ENCODE measurements at places on chromosomes 3 and 15.

GRCh38 chr15:70775160-70775559, 11.8 kb upstream of the UACA start:
- DNase-seq = no peak

DNA sequence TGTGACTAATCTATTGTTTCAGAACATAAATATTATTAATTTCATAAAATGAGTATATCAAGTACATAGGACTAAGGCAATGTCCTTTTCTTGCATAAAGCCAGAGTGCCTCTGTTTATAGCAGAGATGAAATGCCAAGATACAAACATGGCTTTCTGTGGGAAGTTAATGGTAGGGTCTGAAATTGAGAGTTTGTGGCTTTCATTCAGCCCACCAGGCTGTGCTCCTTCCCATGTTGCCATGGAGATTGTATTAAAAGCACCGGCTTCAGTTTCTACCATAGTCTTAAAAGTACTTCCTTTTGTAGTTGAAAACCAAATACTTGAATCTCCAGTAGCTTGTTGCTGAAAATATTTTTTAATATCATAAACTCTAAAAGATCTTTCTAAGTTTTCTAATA, 114.0 kb downstream of the LRRC28 start:
- DNase-seq = peak; percentile 53

DNA sequence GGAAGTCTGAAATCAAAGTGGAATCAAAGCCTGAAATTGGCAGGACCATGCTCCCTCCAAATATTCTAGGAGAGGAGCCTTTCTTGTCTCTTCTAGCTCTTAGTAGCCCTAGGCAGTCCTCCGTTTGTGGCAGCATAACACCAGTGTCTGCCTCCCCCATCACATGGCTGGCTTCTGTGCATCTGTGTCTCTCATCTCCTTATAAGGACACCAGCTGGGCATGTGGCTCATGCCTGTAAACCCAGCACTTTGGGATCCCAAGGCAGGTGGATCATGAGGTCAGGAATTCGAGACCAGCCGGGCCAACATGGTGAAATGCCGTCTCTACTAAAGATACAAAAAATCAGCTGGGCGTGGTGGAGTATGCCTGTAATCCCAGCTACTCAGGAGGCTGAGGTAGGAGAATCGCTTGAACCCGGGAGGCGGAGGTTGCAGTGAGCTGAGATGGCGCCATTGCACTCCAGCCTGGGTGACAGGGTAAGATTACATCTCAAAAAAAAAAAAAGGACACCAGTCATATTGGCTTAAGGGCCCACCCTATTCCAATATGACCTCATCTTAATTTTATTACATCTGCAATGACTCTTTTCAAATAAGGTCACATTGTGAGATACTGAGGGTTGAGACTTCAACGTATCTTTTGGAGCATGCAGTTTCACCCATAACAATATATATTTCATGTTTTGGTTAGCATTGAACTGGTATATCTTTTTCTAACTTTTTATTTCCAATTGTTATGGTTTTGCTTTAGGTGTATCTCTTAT, 148.0 kb upstream of the TPM1 start:
- no peak for DNase-seq

GRCh38 chr3:133746712-133747066, 496 bp downstream of the TF start:
- DNase-seq = no peak

DNA sequence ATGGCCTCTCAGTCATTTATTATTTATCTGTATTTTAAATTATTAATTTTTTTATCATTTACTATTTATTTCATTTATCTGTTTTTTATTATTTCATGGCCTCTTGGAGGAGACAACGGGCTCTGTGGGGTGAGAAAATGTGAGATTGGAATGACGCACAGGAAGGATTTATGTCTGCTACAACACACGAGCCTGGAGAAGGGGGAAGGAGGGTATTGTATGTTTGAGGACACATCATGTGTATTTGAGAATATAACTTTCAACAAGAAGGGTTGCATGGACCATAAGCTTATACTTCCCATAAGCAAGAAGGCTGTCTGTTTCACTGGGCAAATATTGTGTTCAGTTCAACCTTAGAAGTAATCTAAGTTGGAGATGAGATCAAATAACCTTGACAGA, 31.7 kb downstream of the LSM3 start:
- no peak for DNase-seq

DNA sequence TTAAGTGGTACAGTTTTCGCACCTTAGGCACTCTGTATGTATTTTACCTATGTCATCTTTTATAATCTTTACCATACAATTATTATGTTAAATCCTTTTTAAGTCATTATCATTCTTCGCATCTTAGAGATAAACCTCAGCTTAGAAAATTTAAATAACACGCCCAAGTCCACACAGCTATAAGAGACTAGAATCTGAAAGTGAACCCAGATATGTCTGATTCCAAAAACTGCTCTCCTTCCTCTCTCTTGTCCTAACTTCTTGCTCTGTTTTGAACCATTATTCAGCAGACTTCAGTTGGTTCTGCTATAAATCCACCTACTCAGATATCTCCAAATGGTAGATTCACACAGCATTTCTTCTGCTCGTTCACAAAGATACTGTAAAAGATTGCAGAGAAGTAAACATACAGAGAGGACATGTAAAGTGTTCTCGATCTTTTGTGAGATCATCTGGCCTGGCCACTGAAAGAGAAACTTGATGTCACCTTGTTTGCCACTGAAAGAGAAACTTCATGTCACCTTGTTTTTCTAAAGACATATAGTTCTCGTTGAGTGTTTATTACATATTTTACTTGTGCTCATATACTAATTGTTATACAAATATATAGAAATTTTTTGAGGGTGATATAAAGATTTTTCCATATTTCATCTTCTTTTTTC, 533.2 kb downstream of the GRM7 start:
- DNase-seq = no peak

DNA sequence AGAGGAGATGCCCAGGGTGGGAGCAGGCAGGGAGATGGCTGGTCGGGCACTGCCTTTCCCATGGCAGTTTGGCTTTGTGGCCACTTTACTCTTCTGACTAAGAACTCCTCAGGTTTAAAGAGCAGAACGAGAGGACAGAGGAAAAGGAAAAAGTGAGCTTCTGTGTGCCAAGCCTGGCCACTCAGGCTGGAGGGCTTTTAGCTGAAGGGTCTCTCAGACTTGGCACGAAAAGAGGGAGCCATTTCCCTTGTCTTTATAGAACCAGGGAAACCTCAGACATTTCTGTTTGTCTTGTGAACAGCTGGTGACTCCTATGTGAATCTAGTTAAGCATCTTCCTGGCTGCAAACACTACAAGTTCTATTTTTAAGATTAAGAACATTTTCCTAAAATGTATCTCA, 23.3 kb upstream of the PSMD6 start:
- DNase-seq = no peak

- peak; percentile 86 for DNase-seq
Observed at GRCh38 chr3:157532529-157533297, 29.5 kb upstream of the VEPH1 start.

DNA sequence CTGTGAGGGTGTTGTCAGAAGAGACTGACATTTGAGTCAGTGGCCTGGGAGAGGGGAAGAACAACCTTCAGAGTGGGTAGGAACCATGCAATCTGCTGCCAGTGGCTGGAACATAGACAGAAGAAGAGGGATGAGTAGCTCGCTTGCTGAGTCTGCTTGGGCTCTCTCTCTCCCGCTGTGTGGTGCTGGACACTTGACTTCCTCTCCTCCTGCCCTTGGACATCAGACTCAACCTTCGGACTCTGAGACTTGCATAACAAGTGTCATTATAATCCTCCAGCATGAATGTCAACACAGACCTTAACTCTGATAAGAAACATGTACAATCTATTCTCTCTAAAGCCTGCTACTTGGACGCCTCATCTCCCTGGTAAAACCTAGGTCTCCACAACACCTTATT, 5.9 kb upstream of the NMD3 start:
- DNase-seq = no peak

DNA sequence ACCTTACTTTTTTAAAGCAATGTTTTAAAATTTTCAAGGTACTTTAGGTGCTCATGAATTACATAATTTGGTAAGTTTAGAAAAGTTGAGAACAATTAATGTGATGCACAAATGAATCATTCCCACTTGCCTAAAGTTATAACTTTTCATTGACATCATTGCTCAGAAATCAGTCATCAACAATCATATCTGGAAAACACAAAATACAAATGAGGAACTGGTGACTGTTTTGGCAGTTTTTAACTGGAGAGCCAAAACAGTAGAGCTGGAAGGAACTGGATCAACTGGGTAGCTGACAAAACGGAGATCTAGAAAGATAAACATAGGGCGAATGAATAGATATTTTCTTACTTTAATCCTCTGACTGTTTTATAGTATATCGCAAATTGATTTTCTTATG, 767.1 kb downstream of the IGSF11 start:
- DNase-seq = peak; percentile 2

- no peak for DNase-seq
Observed at GRCh38 chr15:85047271-85047948, 65.8 kb downstream of the PDE8A start.

DNA sequence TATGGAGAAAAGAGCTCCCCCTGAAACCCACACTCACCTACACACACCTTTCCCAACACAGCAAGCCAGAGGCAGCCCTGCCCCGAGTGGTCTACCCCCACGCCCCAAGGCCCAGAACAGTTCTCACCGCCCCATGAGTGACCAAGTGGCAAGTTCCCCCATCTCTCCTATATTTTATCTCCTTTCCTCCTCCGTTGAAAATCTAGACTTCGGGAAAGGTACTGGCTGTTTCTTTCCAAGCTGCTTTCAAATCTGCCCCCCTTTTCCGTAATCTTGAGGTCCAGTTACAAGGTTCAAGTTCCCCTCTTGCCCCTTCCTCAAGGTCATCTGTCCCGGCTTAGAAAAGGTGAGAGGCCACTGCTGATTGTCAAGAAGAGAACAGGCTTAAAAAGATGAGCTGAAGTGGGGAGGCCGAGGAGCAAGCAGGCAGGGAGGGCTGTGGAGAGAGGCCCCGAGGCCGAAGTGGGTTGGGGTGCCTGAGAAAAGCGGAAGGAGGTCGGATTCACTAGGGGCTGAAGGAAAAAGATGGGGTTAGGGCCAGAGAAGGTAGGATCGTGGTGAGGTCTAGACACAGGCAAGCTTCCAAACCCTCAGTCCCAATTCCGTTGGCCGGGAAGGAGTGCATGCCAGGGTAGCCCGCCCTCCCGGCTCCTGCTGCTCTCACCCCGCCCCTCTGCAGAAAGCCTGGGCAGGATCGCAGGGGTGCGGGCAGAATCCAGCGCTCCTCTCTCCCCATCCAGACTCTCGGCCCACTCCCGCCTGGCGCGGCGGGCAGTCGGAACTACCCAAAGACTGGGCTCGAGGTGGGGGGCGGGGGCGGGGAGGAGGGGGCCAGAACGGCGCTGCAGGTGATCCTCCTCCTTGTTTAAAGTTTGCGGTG, 1.7 kb downstream of the SEMA5B start:
- DNase-seq = peak; percentile 33

- DNase-seq = peak; percentile 35
Observed at GRCh38 chr15:84955089-84955848, 26.4 kb upstream of the PDE8A start.

- no peak for DNase-seq
Observed at GRCh38 chr3:99665017-99665416, 26.6 kb downstream of the COL8A1 start.

DNA sequence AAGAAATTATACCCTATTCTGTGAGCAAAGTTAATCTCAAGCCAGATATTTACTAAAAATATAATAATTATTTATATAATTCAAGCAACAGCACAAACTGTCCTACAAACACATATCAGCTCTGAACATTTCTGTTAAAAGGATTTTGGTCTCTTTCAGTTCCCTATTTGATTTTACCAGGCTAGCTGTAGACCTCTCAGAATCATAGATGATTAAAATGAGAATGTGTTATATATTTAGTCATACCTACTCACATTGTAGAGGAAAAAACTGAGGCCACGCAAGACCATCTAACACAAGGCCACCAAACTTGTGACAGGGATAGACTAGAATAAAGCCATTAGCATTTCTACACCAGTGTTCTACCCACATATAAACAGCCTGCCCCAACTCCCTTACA, 28.5 kb downstream of the ACKR4 start:
- no peak for DNase-seq

Data from Kasumi-1 (cell line).